NCI-H1417 treated with DMSO at 0.1 percent for 48 hours (cell line): ENCODE measurements at places on chromosomes 3 and 15.

- no peak for DNase-seq
Measured at GRCh38 chr15:89958107-89958805, 42.9 kb upstream of the ZNF710 start.

- no peak for DNase-seq
Measured at GRCh38 chr15:80247320-80247719, 4.7 kb downstream of the CTXND1 start.

- DNase-seq = no peak
Measured at GRCh38 chr3:112012205-112012992, 13.7 kb downstream of the TAGLN3 start.

DNA sequence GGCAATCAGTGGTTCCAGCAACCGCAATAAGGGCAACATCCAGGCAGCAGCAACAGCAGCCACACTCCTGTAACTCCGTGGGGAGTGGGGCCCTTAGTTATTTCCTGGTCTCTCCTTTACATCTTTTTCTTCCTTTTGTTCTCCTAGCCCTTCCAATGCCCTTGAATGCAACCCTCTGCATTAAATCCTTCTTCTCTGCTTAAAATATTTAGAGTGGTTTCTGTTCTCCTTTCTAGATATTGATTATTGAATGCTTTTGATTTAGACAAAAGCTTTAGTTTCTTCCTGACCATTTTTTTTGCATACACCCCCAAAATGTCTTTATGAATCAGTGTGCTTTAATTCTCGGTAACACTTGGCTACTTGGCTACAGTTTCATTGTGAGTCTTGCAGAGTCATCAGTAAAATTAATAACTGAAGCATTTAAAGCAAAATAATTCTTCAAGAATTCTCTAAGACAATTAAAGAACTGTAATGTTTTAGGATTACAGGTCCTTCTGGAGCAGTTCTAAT lies 586.1 kb downstream of the MECOM start:
- DNase-seq = no peak

DNA sequence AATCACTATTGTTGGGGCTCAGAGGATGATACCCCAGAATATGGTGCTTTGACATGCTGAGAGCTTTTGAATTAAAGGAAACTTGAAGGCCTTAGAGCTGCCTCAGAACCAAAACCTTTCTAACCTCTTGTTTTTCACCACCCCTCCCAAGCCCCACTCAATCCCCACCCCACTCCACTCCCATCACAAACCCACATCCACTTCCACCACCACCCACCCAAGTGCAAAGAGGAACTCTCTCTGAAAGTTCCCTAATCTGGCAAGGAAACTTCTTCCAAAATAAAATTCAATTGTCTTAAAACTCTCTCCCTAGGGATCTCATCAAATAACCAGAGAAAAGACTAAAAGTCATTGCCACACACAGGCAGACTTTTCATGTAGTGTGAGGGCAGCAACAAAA lies 301.2 kb upstream of the ARHGEF26 start:
- DNase-seq = no peak

DNA sequence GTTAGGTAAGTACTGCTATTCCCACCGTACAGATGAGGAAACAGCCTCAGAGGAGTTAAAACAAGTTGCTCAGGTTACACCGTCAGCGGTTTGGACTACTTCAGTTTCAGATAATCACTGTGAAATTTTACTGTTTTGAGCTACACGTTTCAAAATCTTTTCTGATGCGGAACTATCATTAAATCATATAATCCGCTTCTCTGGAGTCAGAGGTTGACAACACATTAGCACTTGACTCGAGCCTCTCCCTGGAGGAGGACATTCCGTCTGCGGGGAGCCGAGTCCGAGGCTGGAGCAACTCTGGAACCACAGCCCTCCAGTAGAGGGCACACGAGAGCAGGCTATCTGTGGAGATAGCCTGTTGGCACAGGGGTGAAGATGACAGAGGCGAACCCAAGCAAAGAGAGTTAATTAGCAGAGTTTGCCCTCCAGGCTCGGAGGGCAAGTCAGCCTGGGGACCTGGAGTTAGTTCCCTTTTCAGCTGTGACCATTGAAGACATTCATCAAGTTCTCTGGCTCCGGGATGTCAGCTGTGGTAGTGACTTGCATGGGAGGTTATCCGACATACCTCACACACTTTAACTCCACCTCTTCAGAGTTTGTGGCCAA lies 131.2 kb downstream of the IGF1R start:
- peak; percentile 46 for DNase-seq

GRCh38 chr3:43766672-43767465 lies 76.1 kb downstream of the ABHD5 start:
- no peak for DNase-seq

- DNase-seq = no peak
Measured at GRCh38 chr15:68057034-68057433, 2.9 kb downstream of the PIAS1 start.

DNA sequence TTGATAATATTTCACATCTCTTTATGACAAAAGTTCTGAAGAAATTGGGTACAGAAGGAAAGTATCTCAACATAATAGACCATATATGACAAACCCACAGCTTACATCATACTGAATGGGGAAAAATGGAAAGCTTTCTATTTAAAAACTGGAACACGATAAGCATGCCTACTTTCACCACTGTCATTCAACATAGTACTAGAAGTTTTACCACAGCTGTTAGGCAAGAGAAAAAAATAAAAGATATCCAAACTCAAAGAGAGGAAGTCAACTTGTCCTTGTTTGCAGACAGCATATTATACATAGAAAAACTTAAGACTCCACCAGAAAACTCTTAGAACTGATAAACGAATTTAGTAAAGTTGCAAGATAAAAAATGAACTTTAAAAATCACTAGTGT lies 40.3 kb downstream of the COPS2 start:
- no peak for DNase-seq

DNA sequence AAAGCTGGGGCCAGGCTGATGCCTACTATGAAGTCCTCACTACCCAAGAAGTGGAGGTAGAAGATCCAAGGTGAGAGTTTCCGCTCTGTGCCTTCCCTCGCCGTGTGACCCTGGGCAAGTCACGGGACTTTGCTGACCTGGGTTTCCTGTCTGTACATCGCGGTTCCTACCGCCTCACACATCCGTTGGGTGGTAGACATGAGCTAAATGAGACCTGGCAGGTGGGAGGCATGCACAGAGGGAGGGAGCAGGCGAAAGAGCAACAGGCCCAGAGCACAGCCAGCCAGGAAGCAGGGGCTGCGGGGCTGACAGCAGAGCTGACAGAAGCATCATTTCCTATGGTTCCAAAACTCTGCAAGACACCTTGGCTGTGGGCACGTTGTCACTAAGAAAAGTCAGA lies 157.3 kb upstream of the BHLHE40 start:
- no peak for DNase-seq

DNA sequence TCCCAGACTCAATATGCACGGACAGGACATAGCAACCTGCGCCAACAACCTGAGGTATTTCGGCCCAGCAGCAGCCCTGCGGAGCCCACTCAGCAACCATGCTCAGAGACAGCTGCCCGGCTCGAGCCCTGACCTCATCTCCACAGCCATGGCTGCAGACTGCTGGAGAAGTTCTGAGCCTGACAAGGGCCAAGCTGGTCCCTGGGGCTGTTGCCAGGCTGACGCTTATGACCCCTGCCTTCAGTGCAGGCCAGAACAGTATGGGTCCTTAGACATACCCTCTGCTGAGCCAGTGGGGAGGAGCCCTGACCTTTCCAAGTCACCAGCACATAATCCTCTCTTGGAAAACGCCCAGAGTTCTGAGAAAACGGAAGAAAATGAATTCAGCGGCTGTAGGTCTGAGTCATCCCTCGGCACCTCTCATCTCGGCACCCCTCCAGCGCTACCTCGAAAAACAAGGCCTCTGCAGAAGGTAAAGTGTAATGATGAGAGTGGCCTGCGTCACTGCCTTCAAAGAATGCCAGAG lies 25.5 kb downstream of the TMEM41A start:
- DNase-seq = no peak

GRCh38 chr3:175432376-175433025 lies 573.4 kb downstream of the NAALADL2 start:
- DNase-seq = no peak

DNA sequence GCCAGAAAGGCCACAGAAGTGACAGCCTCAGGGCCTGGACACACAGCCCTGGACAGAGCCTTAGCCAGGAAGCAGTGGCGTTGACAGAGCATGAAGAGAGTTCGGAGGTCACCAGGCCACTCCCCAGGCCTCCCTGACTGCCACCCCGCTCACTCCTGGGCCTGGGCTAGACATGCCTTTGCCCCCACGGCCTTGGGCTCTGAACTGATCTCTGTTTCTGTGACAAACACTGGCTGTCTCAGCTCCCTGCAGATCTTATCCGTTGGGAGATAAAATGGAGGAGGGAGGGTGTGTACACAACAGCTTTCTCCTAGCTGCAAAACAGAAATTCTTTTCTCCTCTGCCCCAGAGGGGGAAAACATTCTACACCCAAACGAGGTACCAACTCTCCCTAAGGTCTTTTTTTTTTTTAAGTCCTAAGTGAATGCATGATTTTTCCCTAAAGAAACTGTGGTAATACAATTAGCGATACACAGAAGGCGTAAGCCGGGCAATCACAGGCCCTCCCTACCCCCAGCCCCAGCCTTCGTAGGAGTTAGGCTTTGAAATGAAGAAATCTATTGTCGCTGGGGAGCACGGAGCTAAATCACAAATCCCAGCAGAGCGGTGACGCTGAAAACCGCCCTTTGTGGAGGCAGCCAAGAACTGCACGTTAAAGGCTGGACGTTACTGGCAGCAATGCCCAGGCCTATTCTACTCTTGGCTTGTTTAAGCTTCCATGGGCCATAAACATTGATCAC lies 45.0 kb downstream of the SRGAP3 start:
- no peak for DNase-seq

GRCh38 chr3:181173227-181173626 lies 183.7 kb upstream of the DNAJC19 start:
- DNase-seq = no peak

GRCh38 chr3:58466899-58467563 lies 24.9 kb upstream of the KCTD6 start:
- no peak for DNase-seq

DNA sequence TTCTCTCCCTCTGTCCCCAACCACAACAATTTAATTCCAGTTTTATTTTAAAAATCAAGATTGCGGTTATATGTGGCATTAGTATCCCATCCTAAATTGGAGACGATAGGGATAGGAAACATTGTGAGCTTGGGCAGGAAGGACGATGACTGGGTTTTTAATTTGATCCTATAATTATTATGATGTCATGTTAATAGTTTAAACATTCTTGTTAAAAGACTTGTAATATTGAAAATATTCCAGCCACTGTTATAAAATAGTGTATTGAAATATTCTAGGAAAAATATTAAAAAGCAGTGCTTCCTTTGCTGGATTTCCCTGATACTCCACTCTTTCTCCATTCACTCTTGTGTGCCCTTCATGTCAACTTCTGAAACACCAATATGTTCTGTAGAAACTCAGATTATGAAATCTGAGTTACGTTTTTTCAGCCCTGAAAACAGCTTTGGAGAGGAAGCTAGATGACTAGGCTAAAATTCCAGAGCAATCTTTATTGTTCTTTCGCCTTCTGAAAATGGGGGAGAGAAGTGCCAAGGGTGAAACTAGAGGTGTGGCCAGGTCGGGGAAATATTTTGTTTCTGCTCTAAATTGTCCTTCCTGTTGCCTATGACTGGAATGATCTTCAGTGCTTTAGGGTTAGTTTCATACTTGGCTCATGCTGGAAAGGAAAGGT lies 46.1 kb upstream of the MAP3K13 start:
- DNase-seq = no peak

GRCh38 chr3:11045536-11045935 lies 53.0 kb downstream of the SLC6A1 start:
- DNase-seq = no peak
